ENCODE measurements at places on chromosomes 3 and 15.

GRCh38 chr3:64215103-64215502 lies 10.2 kb downstream of the PRICKLE2 start:
- DNase-seq = no peak

DNA sequence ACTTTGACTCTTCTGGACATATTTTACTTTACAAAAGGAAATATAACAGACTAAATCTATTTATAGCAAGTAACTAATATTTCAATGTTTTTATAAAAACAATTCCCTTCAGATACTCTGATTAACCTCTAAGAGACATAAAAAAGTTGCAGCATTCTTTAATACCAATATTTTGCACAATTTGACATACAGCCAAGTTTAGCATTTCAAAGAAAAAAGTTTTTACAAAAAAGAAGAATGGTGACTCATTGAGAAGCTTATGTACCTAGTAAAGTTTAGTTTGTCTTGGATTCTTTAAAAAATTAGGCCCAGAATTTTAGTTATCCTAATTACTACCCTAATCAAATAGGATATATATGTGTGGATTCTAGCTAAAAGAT lies 17.6 kb downstream of the DAZL start:
- DNase-seq = no peak

- no peak for DNase-seq
Measured at GRCh38 chr15:47473832-47474231, 243.5 kb upstream of the SEMA6D start.

GRCh38 chr3:159775372-159775961 lies 213.2 kb upstream of the IL12A start:
- no peak for DNase-seq

GRCh38 chr3:62597491-62597890 lies 224.1 kb upstream of the FEZF2 start:
- no peak for DNase-seq

GRCh38 chr3:65581313-65581712 lies 457.4 kb downstream of the MAGI1 start:
- no peak for DNase-seq

GRCh38 chr3:108088697-108089096 lies 2.1 kb downstream of the CD47 start:
- no peak for DNase-seq

- no peak for DNase-seq
Measured at GRCh38 chr3:74288761-74289160, 325.7 kb downstream of the CNTN3 start.

DNA sequence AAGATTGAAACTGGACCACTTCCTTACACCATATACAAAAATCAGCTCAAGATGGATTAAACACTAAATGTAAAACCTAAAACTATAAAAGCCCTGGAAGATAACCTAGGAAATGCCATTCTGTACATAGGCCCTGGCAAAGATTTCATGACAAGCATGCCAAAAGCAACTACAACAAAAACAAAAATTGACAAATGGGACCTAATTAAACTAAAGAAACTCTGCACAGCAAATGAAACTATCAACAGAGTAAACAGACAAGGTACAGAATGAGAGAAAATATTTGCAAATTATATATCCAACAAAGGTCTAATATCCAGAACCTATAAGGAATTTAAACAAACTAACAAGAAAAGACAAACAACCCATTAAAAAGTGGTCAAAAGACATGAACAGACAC lies 173.1 kb upstream of the CCDC54 start:
- no peak for DNase-seq

GRCh38 chr3:123953735-123954134 lies 7.3 kb downstream of the CCDC14 start:
- DNase-seq = no peak

DNA sequence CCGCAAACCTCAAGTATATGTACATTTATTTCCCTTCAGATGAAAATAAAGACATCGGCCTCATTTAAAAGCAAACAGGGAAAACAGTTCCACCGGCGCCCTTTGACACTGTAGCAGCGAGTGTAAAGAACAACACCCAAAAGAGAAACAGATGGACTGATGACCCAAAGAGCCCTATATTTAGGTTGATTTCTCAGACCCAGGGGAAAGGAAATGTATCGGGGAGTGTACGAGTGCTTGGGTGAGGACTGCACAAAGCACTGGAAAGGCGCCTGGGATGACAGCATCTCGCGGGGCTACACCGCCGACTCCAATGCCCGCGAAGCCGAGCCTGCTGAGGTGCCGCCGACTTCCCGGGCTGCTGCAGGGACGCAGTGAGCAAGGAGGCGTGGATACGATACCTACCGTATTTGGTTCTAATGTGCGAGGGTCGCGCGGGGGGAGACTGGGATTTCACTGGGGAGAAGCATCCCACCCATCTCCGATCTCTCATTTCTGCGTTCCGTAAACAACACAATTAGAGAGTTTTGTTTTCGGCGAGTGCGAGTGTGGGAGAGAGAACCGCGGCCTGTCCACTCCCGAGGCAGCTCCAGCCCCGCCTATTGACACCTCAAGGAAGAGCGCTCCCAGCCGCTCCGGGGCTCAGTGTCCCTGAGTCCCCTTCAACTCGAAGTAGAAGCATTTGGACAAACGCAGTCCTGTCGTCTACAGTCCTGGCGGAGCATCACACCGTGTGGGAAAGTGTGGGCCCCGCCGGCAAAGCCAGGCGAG lies 2.0 kb downstream of the MECOM start:
- DNase-seq = no peak

DNA sequence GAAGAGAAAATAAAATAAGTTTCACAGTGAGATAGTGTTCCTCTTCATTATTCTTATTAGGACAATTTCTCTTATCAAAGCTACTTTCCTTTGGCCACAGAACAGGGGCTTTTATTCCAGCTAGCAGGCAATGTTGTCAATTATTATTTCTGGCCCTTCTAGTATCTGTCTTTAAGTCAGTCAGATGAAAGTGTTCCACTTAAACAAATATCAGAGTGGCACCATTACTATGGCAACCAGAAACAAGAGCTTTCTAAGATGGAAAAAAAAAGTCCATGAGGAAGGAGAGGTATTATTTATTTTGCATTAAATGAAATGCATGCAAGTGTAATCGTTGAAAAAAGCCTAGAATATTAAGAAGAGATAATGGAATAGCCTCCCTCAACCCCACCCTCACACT lies 426.4 kb downstream of the TUSC7 start:
- DNase-seq = no peak

DNA sequence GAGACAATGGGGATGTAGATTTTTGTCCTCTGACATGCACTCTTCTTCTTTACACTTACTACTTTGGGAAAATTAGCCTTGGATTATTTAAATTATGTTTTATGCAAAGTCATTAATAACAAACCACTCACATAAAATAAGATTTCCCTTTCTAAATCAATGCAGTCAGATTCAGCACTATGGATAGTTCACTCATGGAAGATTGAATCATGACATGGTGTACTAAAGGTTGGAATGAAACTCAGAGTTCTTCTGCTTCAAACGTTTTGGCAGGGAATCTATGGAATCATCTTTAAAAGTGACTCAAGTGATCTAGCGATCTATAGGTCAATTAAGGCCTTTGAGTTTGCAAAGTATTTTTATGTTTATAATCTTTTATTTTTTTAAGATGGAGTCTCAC lies 154.3 kb downstream of the KCNMB2 start:
- DNase-seq = no peak

GRCh38 chr15:95558131-95558530 lies 772.4 kb upstream of the NR2F2 start:
- no peak for DNase-seq

GRCh38 chr3:127911421-127911931 lies 3.6 kb upstream of the KBTBD12 start:
- DNase-seq = no peak

DNA sequence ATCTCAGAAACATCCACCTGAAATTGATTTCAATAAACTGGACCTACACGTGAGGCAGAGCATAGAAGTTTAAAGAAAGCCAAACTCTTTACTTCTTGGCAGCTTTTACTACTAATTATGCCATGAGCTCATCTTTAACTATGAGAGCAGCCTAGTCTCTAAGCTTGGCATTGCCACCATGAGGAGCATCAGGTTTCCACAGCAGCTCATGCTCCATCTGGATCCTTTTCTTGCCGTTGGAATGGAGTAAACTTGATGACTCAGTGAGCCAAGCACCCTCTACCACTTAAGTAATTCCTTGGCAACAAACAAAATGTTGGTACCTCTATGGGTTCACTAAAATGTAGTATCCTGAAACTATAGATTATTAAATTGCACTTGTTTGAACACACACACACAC lies 583.2 kb downstream of the EPHA3 start:
- DNase-seq = no peak

GRCh38 chr15:81286621-81287121 lies 37.3 kb downstream of the STARD5 start:
- no peak for DNase-seq

- no peak for DNase-seq
Measured at GRCh38 chr3:66962664-66963063, 35.4 kb upstream of the KBTBD8 start.

DNA sequence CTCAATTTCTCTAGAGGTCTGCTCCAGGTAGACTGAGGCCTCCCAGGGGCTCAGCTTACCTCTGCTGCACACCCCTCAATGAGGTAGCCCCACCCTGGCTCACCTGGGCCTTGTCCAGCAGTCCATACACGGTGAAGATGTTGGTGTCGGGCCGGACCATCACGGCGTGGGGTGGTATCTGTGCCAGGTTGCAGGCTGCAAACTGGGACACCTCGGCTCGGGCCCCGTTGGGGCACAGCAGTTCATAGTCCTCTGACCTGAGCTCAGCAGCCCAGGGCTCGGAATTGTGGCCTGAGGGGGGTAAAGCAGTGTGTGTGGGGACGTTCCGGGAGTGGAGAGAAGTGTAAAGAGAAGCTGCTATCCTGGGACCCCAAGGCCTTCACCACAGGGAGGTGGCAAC lies 23.2 kb downstream of the MELTF start:
- DNase-seq = no peak

DNA sequence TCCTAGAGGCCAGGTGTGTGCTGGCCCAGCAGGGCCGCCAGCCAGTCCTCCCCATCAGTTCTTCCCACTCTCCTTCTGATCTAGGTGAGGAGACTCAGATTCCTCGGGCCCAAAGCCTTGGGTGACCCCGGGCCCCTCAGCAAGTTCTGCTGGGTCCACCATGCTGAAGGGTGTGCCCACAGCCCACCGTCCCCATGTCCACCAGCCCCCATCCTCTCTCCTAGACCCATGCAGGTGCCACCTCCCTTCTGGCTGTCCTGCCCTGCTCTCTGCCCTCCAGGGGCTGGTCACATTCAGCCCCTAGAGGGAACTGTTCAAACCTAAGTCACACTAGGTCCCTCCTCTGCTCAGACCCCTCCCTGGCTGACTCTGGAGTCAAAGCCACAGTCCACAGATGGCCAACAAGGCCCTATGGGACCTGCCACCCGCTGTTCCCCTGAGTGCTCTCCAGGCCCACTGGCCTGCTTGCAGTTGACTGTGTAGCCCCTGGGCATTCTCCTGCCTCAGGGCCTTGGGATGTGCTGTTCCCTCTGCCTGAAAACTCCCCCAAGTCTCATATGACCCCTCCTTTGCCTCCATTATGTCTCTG lies 878 bp upstream of the TLR9 start:
- DNase-seq = no peak

GRCh38 chr3:64743887-64744243 lies 56.1 kb upstream of the ADAMTS9 start:
- DNase-seq = no peak

Measured in stimulated activated CD8-positive, alpha-beta memory T cell treated with anti-CD3 and anti-CD28 coated beads, Interleukin-7, amount 100 ng/mL, for 1 hour (primary cell).